ENCODE measurements at places on chromosomes 13 and 19.
A peak's percentile ranks its signal among the peaks of the same experiment; 100 is the strongest.

GRCh38 chr13:99617474-99618255, 116.4 kb downstream of the TM9SF2 start:
- DNase-seq = peak; percentile 54

GRCh38 chr19:39645800-39646411, 9.8 kb upstream of the LGALS16 start:
- peak; percentile 3 for DNase-seq

DNA sequence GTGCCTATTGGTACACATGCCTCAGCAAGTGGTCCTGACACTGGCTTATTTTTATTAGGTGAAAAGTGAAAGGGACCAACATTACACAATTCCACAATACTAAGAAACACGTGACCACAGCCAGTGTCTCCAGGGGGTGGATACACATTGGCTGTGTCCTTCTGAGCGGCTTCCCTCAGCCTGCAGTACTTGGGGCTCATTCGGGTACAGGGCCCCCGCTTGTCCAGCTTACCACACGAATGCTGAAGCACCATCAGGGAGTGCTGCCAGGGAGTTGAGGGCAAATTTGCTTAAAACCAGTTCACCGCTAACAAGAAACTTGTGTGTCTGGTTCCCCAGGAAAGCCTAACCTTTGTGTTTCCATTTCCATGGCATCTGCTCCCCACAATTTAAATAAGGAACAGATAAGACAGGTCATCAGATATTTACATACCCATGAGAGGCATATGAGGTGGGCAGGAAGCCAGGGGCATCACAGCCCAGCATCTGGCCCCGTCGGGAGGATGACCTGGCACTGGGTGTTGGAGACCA, 23.3 kb downstream of the PBX4 start:
- DNase-seq = peak; percentile 36

DNA sequence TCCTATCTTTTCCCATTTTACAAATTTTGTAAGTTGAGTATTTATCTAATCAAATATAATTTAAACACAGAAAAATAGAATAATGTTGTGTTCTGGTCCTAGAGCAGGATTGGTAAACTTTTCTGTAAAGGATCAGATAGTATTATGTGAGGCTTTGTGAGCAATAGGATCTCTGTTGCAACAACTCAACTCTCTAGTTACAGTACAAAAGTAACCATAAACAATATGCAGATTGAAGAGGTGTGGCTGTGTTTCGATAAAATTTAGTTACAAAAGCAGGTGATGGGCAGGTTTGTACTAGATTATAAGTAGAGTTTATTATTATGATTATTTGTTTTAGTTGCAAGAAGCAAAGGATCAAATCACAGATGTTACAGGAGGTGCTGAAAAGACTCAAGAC, 15.2 kb upstream of the C1QTNF9B start:
- no peak for DNase-seq

DNA sequence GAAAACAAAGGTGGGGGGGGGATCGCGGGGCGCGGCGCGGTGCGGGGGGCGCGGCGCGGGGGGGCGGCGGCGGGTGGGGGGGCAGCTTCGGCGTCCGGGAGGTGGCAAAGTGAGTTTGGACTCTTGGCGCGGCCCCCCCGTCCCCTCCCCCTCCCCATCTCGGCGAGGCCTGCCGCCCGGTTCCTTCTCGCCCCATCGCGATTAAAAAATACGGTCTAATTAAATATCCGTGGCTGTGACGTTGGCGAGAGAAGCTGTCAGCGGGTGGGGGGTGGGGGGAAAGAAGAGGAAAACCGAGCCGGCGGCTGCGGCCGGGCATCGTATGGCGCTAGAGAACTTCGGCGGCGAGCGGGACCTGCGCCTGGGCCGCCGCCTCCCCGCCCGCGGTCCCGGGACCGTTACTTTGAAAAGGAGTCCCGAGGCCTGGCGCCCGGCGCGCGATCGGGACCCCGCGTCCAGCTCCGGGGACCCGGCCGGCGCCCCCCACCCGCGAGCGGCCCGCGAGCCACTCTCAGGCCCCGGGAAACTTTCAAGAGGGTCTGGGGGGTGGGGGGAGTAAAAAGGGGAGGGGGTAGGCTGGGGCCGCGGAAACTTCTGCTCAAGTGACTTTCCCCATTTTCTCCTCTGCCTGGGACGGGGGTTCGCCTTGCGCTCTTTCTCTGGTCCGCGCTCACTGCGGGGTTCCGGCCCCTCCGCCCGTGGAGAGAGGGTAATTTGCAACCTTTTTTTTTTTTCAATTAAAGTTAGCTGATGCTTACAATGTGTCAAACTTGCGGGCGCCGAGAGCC, 146.3 kb upstream of the ZNF536 start:
- DNase-seq = peak; percentile 38

DNA sequence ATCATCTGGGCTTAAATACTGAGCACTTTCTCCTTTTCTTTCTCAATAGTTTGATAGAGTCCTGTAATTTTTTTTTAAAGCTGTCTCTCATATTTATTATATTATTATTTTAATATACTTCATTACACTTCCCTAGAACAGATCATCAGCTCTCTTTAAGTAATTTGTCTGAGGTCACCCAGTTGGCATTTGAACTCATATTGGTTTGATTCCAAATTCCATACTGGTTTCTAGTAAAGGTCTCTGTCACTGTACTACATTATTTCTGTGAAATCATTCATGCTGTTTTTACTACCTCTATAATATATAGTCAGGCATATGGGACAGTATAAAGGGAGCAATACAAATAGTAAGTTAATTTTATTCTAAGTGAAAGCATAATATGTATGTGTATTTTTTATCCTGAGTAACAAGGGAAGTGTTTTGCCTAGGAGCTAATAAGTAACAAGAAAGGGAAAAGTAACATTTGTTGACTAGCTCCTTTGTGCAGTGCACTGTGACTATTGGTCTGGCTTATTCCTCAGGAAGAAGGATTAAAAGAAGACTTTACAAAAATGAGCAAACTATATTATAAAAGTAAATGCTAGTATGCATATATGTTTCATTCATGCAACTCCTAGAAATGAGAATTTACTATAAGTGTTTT, 14.3 kb downstream of the LPAR6 start:
- no peak for DNase-seq

GRCh38 chr19:49421039-49421877, 2.0 kb downstream of the PTH2 start:
- DNase-seq = peak; percentile 88

DNA sequence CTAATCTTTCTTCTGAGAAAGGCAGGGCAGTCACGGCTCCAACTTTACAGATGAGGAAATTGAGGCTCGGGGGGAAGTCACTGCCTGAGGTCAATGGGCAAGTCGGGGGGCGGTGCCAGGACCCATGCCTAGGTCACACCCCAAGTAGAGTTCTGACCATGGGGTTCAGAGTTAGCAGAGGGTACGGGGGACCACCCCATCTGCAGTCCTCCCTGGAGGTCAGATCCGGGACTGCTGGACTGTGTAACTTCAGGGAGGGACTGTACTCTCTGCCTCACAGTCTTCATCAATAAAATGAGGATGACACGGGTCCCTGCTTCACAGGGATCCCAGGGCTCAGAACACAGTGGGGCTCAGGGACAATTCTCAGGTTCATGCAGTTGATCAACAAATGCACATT, 7.7 kb downstream of the SLC5A5 start:
- no peak for DNase-seq

DNA sequence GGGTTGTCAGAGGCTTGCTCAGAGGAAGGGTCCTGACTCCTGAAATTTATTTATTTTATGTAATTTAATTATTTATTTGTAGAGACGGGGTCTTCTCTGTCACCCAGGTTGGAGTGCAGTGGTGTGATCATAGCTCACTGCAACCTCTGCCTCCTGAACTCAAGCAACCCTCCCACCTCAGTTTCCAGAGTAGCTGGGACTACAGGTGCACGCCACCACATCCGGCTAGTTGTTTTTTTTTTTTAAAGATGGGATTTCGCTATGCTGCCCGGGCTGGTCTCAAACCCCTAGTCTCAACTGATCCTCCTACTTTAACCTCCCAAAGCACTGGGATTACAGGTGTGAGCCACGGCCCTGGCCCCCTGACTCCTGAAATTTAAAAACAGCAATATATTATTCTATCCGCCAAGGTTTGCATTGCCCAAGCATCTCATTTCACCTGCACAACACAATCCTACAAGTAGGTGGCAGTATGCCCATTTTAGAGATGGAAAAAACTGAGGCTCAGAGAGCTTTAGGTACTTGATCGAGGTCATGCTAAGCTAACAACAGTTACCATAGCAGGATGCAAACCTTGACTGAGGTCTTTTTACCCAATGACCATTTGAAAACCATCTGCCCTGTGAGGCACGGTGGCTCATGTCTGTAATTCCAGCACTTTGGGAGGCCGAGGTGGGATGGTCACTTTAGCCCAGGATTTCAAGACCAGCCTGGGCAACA, 18.1 kb downstream of the ARHGEF18 start:
- DNase-seq = peak; percentile 17

DNA sequence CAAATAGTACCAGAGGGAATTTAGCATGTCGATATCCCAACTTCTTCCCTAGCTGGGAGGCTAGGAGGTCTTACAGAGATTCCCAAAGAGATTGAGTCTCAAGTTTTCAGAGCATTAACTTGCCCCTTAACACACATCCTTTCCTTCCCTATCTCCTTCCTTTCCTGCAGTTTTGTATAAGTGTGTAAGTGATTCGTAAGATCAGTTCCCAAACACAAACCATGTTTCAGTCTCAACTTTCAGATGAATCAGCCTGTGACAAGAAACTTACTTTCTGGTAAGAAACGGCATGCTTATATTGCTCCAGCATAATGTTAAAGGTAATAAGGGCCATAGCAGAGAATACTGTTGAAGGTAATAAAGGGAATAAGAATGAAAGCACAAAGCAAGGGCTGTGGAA, 472.2 kb downstream of the LIG4 start:
- no peak for DNase-seq

All from AG08395 (cell line).